Esophagus squamous epithelium (tissue), 5 donors: ENCODE measurements at places on chromosomes 1 and 21. TPM values are rescaled to one million over a fixed set of nuclear protein-coding genes. Genes with fewer than 3 reads are reported as not detected.

Gene FOXD2
- total RNA-seq: under 0.01 TPM

Gene DMBX1
- not detected for total RNA-seq

Gene LHX8
- total RNA-seq: not detected

Gene TNFAIP8L2
- total RNA-seq: not detected

DNA sequence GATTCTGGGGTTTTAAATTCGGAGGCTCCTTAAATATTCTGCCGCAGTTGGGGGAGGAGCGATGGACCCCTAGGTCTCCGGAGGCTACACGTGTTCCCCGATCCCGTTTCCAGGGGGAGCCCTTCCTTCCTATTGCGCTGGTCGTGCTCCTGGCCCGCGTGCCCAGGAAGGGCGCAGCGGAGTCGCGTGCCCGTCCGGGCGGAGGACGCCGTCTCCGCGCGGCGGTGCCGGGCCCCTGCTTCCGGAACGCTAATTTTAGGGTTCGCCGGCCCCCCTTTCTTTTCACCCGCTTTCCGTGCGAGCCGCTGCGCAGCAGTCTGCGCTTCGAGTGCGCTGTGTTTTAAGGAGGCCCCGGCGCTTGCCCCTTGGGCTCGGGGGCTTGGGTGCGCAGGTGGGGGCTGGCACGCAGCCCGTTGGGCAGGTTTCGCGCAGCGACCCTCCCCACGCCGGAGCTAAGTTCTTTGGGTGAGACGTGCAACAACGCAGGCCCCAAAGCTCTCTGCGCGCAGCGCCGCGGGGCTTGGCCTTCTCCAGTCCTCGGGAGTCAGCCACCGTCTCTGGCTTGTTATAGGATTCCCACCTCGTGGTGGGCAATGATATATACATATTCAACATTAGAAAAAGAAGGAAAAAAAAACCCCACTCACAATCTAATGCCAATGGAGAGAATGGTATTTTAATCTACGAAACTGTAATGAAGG lies 43.5 kb upstream of the DNAJC6 start:
- H3K4me3 ChIP-seq: peak overlapping the region; percentile 56
- peaks cover 33% of the 10 kb centered on the region for H3K27me3 ChIP-seq
- H3K27ac ChIP-seq: no peak overlapping the region
- DNase-seq: no peak
- no peaks in the 10 kb centered on the region for H3K36me3 ChIP-seq

GRCh38 chr1:176786274-176786673 lies 323.3 kb downstream of the PAPPA2 start:
- H3K4me1 ChIP-seq: no peaks in the 10 kb centered on the region
- H3K36me3 ChIP-seq: no peaks in the 10 kb centered on the region
- no peak overlapping the region for H3K4me3 ChIP-seq
- H3K27ac ChIP-seq: no peak overlapping the region
- H3K27me3 ChIP-seq: no peaks in the 10 kb centered on the region

GRCh38 chr1:58324558-58324957 lies 222.0 kb downstream of the OMA1 start:
- H3K27ac ChIP-seq: no peak overlapping the region
- no peak for DNase-seq
- no peaks in the 10 kb centered on the region for H3K36me3 ChIP-seq
- no peaks in the 10 kb centered on the region for H3K27me3 ChIP-seq
- no peak overlapping the region for H3K4me3 ChIP-seq

DNA sequence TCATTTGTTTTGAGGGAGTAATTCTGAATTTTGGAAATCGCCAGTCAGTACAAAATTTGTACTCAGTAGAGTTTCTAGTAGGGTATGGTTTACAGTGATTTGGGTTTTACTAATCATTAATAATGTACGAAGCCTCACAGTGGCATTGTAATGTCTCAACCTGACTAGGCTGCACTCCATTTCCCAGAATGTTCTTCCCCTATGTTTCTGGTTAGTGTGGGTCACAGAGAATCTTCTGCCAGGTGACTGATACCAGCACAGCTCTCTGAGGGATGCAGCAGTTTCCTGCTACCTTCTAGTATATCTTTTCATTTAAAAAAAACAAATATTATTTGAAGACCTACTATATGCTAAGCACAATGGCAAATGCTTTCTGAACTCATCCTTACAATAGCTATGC lies 112.9 kb downstream of the PTPN14 start:
- H3K27ac ChIP-seq: peak overlapping the region; percentile 88
- H3K4me1 ChIP-seq: peaks cover 35% of the 10 kb centered on the region
- no peak for DNase-seq
- no peaks in the 10 kb centered on the region for H3K36me3 ChIP-seq
- no peak overlapping the region for H3K4me3 ChIP-seq

- H3K27ac ChIP-seq: no peak overlapping the region
- no peak overlapping the region for H3K4me3 ChIP-seq
- no peak for DNase-seq
Observed at GRCh38 chr1:35844826-35845225, 37.0 kb downstream of the AGO4 start.

DNA sequence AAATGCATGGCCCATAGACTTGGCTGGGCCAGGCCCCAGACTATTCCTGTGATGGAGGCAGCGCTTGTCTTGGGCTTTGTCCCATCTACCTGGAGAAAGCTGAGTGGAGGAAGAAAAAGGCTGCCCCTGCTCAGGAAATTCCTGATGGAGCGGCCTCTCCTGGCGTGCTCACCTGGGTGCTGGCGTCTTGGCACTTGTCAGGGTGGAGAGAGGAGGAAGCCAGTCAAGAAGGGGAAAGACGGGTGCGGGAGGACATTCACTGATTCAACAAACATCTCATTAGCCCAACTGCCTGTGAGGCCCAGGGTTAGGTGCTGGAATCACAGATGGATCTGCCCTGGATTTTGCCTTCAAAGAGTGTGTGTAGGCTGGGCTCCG lies 16.1 kb downstream of the ALPL start:
- no peak for DNase-seq
- H3K27ac ChIP-seq: peak overlapping the region; percentile 50
- H3K4me3 ChIP-seq: no peak overlapping the region
- no peaks in the 10 kb centered on the region for H3K4me1 ChIP-seq
- no peaks in the 10 kb centered on the region for H3K36me3 ChIP-seq

DNA sequence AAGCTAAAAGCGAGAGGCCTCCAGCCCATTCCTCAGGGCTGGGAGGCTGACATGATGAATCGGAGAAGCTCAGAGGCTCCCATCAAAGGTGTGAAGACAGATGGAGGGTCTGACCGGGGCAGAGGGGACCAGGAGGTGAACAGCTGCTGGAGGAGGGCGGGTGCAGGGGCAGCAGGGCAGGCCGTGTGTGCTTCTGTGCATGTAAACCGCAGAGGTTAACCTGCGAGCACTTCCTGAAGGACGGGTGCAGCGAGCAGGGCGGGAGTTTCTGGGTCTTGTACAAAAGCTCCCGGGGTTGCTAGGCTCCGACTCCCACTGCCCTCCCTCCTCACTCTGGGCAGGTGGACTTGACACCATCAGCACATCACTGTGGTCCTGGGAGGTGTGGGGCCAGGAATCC lies 75.2 kb downstream of the PAX7 start:
- H3K27me3 ChIP-seq: no peaks in the 10 kb centered on the region
- H3K4me3 ChIP-seq: no peak overlapping the region

DNA sequence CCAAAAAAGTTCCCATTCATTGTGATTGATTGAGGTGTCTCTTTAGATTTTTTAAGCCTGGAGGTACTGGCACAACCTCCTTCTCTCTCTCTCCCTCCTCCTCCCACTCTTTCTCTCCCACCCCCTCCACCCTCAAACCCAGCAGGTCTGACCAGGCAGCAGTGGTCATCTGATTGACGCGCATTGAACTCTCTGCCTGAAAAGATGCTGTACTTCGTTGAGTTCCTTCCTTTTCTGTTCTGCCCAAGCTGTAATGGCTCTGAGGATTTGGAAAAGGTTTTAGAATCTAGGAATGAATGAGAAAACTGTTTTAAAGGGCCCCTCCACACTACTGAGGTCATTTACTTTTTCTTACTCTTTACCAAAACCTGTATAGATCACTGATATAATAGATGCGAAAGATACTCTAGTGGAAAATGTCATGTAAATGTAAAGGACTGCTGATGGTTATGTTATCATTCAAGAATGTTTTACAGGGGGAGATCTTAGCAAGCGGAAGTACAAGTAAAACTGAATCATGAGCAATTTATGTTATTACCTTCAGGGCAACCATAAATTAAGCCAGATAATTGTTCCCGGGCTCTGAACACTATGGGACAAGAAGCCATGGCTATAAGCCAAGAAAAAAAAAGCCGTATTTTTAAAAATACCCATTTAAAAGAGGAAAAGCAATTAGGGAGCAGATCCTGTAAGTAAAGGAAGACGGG lies 25.2 kb upstream of the DYRK1A start:
- H3K4me1 ChIP-seq: peaks cover 6% of the 10 kb centered on the region
- H3K27me3 ChIP-seq: no peaks in the 10 kb centered on the region
- no peak for DNase-seq
- H3K36me3 ChIP-seq: no peaks in the 10 kb centered on the region
- H3K27ac ChIP-seq: no peak overlapping the region
- H3K4me3 ChIP-seq: no peak overlapping the region

DNA sequence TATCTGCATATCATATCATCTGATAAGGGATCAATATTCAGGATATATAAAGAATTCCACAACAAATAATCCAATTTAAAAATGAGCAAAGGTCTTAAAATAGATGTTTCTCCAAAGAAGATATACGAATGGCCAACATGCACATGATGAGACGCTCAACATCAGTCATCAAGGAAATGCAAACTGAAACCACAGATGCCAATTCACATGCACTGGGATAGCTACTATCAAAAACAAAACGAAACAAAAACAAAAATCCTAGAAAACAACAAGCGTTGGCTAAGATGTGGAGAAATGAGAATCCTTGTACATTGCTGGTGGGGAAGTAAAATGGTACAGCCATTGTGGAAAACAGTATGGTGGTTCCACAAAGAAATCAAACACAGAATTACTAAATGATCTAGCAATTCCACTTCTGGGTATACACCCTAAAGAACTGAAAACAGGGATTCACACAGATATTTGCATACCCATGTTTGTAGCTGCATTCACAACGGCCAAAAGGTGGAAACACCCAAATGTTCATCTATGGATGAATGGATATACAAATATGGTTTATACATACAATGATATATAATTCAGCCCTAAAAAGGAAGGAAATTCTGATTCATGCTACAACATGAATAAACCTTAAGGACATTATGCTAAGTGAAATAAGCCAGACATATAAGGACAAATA lies 79.4 kb downstream of the PCSK9 start:
- no peaks in the 10 kb centered on the region for H3K27me3 ChIP-seq
- H3K4me3 ChIP-seq: no peak overlapping the region
- no peaks in the 10 kb centered on the region for H3K4me1 ChIP-seq
- no peak for DNase-seq

DNA sequence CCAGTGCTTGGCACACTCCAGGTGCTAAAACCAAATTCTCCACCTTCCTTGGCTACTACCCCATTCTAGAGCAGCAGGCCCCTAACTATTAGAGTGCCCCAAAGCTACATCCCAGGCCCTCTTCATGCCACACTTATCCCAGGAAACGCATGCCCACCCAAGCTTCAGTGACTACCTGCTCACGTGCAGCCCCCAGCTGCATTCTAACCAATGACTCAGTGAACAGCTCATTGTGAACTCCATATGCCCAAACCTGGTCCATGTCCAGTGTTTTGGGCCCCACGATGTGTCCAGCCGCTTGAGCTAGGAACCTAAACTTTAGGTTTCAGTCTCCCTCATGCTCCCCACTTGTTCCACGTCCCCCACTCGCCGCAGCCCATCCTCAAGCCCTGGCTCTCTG lies 41.5 kb downstream of the NKAIN1 start:
- H3K27ac ChIP-seq: no peak overlapping the region
- no peaks in the 10 kb centered on the region for H3K27me3 ChIP-seq
- no peak for DNase-seq
- H3K4me1 ChIP-seq: no peaks in the 10 kb centered on the region

GRCh38 chr1:28898405-28898881 lies 15.9 kb upstream of the EPB41 start:
- peaks cover 7% of the 10 kb centered on the region for H3K4me1 ChIP-seq
- peaks cover 22% of the 10 kb centered on the region for H3K36me3 ChIP-seq
- H3K27ac ChIP-seq: no peak overlapping the region
- H3K27me3 ChIP-seq: no peaks in the 10 kb centered on the region
- no peak for DNase-seq

- H3K27ac ChIP-seq: no peak overlapping the region
- H3K4me3 ChIP-seq: no peak overlapping the region
- no peak for DNase-seq
- no peaks in the 10 kb centered on the region for H3K36me3 ChIP-seq
- H3K4me1 ChIP-seq: no peaks in the 10 kb centered on the region
Observed at GRCh38 chr21:25887166-25887565, 152.4 kb downstream of the GABPA start.

DNA sequence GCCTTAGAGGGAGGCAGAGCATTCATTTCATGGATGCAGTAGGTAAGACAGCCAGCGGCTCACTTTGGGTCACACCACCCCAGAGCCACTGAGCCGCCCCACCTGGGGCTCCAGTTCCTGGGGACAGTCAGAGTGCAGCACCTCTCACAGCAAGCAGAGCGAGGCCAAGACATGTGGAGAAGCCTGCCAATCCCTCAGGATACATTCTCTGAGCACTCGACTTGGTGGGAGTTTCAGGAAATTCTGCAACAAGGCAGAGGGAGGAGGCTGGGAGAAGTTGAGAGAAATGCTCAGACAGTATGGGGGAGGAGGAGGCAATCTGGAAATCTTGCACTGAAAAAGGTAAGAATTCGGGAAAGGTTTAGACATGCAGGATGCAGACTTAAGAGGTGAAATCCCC lies 60.8 kb upstream of the WLS start:
- no peaks in the 10 kb centered on the region for H3K36me3 ChIP-seq
- H3K4me3 ChIP-seq: no peak overlapping the region
- DNase-seq: no peak
- H3K27ac ChIP-seq: no peak overlapping the region

DNA sequence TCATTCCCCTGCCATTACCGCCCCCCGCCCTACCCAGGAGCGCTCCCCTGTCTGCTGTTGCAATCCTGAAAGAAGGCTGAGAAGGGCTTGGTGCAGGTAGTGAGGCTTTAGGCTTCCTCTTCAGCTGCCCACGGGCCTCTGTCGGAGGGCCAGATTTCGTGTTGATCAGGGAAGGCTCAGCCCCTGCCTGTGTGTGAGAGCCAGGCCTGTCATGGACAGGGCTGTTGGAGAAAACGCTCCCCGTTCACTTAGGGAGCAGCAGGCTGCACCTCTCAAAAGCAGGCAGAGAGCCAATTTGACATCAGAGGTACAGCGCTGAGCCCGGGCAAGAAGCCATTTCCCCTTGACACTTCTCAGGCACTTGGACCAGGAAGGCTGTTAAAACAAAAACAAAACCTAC lies 19.0 kb downstream of the TEX35 start:
- H3K4me3 ChIP-seq: no peak overlapping the region
- DNase-seq: no peak
- no peak overlapping the region for H3K27ac ChIP-seq
- H3K36me3 ChIP-seq: no peaks in the 10 kb centered on the region

GRCh38 chr1:165424454-165425216 lies 20.3 kb downstream of the RXRG start:
- no peak for DNase-seq
- H3K4me1 ChIP-seq: no peaks in the 10 kb centered on the region
- no peaks in the 10 kb centered on the region for H3K27me3 ChIP-seq
- H3K4me3 ChIP-seq: peak overlapping the region; percentile 15
- H3K27ac ChIP-seq: peak overlapping the region; percentile 21
